Hematopoietic multipotent progenitor cell treated with erythropoietin and hydrocortisone succinate and interleukin-3 and kit ligand, for 6 days (in vitro differentiated cells): ENCODE measurements at places on chromosomes 13 and 19.

- no peak for DNase-seq
Measured at GRCh38 chr13:50167224-50167947, 152.1 kb downstream of the KCNRG start.

GRCh38 chr19:16420336-16420676, 51.5 kb downstream of the EPS15L1 start:
- DNase-seq: no peak

GRCh38 chr13:25843692-25844091, 208.1 kb downstream of the SHISA2 start:
- DNase-seq: no peak

GRCh38 chr13:108963276-108963810, 333.9 kb downstream of the MYO16 start:
- DNase-seq: no peak

- DNase-seq: no peak
Measured at GRCh38 chr19:39413911-39414608, 1.6 kb downstream of the PLEKHG2 start.

DNA sequence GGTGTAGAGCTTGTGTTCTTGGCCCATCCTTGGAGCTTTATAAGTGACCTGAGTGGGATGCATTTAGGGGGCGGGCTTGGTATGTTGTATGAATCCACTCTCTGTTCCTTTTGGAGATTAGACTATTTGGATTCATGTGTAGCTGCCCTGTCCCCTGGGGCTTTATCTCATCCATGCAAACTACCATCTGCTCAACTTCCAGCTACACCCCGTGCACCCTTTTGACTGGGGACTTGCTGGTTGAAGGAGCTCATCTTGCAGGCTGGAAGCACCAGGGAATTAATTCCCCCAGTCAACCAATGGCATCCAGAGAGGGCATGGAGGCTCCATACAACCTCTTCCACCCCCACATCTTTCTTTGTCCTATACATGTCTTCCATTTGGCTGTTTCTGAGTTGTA, 6.1 kb downstream of the CLEC4M start:
- DNase-seq: no peak

- DNase-seq: no peak
Measured at GRCh38 chr19:27971071-27971470, 1241.9 kb downstream of the UQCRFS1 start.

DNA sequence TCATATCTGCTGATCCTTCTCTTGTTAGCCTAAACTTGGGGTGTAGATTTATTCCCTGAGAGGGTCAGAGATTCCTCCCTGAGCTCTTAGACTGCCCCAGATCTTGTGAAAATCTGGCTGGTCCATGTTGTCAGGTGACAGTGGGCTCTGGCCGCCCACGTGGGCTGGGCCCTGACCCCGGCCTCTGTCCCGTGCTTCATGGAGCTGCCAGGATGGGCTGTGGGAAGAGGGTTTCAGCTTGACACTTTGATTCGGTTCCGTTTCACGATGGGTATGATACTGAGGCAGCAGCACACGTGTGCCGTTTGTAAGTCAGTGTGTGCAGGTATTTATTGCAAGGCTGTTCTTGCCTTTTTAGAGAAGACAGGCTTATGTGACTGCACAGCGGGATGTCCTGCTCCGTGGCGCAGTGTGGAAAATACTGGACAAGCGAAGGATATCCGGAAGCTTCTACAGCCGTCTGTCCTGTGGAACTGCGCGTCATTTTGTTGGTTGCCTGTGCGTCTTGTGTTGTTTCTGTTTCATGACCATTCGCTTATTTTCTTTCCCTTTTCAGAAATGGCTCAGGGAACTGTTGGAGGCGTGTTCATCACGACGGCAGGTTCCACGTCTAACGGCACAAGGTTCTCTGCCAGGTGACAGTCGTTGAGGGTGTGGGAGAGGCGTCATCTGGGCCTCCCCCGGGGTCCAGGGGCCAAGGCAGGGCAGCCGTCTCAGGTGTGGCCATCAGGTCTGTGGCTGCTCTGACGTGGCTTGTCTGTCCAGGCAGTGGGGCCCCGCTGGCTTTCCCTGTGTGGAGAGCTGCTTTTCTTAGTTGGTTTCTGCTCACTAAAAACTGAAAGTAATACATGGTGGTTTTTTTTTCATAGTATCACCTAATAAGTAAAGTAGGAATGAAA, 20.5 kb downstream of the ATP4B start:
- no peak for DNase-seq

- DNase-seq: no peak
Measured at GRCh38 chr19:33678796-33679585, 57.2 kb downstream of the CHST8 start.
